Breast epithelium (tissue), 4 donors: ENCODE measurements at places on chromosomes 2 and 18. TPM values are rescaled to one million over a fixed set of nuclear protein-coding genes. Genes with fewer than 3 reads are reported as not detected.

The PFN4 gene
- total RNA-seq = 0.96 TPM

The PROKR1 gene
- 0.80 TPM for total RNA-seq

The POU3F3 gene
- 0.98 TPM for total RNA-seq

The AGFG1 gene
- total RNA-seq = 145 TPM

The CDH19 gene
- total RNA-seq = 0.64 TPM

The ATP9B gene
- total RNA-seq = 42.1 TPM

The KCTD1 gene
- total RNA-seq = 5.6 TPM

The SCYGR4 gene
- not detected for total RNA-seq

The APLF gene
- total RNA-seq = 14.5 TPM

The LYG2 gene
- not detected for total RNA-seq

The C2orf80 gene
- not detected for total RNA-seq

The NPPC gene
- not detected for total RNA-seq

The TYMS gene
- 2.0 TPM for total RNA-seq

The SERPINB4 gene
- not detected for total RNA-seq

The GPD2 gene
- 104 TPM for total RNA-seq

The C2orf81 gene
- 1.6 TPM for total RNA-seq

The GRB14 gene
- 13.1 TPM for total RNA-seq

The C1GALT1C1L gene
- 2.0 TPM for total RNA-seq
